ENCODE measurements at places on chromosomes 5 and 9. TPM values are rescaled to one million over a fixed set of nuclear protein-coding genes. Genes with fewer than 3 reads are reported as not detected.

GRCh38 chr5:124806373-124807077 lies 60.1 kb upstream of the ZNF608 start:
- peak; percentile 95 for DNase-seq

- no peak for DNase-seq
Observed at GRCh38 chr5:116411101-116411571, 163.5 kb downstream of the SEMA6A start.

- no peak for DNase-seq
Observed at GRCh38 chr5:31957151-31957550, 217.0 kb downstream of the GOLPH3 start.

The SAXO1 gene
- not detected for total RNA-seq

DNA sequence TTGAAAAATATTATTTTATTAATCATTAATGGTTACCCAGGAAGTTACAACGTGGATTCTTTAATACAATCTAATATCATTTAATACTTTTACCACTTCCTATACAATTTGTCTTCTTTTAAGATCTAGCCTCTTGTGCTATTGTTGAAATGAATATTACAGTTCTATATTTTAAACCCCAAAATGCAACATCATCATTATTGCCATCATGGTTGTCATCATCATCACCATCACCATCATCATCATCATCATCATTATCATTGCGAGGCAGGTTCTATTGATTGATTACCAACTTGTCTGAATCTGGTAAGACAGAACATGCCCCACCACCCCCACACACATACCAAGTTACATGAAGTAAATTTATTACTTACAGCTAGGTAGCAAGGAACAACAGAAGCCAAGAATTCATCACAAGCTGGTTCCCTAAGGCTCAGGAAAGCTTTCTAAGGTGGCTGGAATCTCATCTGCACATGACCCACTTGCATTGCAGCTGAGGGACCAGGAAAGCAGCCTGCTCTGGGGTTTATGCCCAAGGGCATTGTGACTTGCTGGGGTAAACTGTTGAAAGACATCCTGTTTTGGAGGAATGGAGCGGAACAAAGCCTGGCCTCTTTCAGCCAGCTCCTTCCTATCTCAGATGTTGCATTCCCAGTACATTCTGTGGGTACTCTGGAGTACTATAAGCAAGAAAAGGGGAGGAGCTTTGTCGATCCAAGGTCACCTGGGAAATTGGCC lies 418.1 kb downstream of the PRR16 start:
- DNase-seq, result no peak

DNA sequence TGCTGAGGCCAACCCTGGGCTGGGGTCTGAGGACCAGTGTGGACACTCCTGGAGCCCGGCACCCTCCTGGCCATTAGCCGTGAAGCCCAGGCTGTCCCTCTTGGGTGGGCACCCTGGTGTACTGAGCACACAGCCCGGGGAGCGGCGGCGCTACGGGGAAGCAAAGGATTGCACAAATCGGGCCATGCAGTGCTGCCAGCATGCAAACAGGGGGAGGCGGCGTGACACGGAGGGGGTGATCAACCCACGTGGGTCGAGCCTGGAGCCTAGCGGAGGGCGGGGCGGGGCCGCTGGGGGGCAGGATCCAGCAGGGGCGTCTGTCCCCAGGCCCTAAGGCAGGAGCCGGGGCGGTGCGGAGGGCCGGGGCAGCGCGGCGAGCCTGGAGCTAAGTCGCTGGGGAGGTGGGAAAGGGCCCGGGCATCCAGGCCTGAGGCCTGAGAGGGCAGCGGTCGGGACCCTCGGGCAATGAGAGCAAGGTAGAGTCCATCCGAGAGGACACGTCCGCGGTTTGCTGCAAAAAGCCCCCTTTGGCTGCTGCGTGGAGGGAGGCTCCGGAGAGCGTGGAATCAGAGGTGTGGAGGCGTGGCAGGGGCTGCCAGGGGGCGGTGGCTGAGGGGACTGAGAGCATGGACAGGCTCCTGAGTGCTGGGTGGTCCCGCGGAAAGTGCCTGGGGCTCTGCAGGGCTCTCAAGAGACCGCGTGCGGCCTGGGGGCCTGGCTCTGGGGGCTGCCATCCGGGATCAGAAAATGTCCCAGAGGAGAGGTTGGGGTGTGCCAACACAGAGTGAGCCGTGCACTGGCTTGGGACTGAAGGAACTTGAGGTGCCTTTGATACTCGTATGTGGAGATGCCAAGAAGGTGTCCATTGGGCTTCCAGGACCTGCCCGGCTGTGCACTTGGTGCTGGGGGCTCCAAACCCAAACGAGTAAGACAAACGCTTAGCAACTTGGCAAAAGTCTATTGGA lies 94.2 kb downstream of the BARX1 start:
- DNase-seq, result no peak

The SLC34A3 gene
- total RNA-seq, result not detected

GRCh38 chr9:134604834-134605233 lies 36.8 kb upstream of the COL5A1 start:
- DNase-seq, result no peak

The KIF27 gene
- total RNA-seq, result 4.4 TPM

The GRXCR2 gene
- total RNA-seq, result not detected

DNA sequence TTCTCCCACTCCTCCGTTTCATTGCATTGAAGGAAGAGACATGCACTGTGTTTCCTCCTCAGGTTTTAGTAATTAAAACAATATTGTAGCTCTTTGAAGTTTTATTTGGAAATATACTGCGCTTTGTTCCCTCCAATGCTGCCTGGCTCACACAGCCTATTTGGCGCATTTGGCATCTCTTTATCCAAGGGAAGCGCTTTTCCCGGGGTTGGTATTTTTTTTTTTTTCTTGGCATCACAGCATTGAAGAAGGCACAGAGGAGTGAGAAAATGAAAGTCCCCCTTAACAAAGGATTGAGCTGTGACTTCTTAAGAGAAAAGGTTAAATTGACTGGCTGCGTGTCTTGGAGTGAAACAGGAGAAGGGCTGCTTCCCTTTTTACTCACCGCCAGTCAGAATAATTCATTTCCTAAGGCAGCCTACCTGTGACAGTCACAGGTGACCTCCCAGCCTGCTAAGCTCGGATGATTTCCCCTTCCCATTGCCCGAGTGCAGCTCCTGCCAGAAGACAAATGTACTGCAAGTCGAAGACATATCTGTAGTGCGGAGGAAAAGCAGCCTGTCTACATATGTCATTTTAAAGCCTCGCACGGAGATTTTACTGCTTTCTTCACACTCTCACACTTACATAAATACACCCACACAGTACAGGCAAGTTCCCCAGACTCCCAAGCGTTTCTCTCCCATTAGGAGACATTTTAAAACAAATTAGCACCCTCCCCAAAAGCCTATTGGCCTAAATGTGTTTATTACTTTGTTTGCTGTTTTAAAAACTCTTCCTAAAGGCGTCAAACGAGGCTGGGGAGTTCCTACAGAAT lies 665.5 kb upstream of the ZNF608 start:
- DNase-seq, result peak; percentile 44

- no peak for DNase-seq
Observed at GRCh38 chr5:78660401-78660800, 11.8 kb upstream of the LHFPL2 start.

DNA sequence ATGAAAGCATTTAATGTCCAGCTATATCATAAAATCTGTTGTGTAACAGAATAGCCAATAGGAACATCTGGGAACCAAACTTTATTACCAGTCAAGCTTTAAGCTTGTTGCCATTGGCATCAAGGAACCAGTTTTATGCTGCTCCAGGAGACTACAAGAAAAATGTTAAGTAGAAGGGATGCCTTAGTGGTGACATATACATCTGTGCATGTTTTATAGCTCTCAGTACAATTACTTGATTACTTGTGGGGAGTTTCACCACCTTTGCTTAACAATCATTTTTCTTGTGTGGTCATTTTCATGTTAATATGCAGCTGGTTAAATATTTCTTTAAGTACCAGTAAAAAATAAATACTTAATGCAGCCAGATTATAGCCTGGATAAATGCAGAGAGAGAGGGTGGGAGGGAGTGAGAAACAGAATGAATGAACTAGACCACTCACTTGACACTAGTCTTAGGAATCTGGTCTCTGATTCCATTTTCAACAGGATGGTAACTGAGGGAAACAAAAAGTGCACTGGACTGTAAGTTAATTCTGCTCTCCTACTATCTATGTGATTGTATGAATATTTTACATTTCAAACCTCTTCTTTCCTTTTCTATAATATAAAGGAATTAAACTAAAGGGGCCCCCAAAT lies 35.7 kb upstream of the LURAP1L start:
- DNase-seq, result no peak

DNA sequence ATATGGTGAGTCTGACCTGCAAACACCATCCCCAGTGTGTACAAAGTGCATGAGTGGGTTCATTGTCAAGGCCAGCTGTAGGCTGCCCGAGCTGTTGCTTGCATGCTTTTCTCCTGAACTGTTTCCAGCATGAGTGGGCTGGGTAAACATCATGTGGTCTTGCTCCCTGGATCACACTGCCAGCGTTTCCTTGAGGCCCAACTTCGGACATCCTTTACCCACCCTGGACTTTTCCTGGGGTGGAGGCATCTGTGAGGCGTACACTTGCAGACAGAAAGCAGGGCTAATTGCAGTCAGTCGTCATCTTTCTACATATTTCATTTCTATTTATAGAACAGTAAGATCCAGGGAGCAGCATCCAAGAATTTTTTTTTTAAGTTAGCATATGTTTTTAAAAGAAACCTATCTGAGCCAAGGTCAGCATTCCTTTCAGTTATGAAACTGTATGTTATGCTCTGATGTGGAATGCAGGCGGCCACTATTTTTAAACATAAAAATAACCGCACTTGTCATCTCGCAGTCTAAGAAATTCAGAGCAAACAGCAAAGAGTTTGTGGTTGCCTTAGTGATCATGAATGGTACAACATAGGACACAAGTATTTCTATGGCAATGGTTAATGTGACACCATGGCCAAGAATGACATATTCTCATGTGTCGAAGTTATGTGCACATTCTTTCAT lies 106.5 kb upstream of the DMRT1 start:
- DNase-seq, result peak; percentile 94

DNA sequence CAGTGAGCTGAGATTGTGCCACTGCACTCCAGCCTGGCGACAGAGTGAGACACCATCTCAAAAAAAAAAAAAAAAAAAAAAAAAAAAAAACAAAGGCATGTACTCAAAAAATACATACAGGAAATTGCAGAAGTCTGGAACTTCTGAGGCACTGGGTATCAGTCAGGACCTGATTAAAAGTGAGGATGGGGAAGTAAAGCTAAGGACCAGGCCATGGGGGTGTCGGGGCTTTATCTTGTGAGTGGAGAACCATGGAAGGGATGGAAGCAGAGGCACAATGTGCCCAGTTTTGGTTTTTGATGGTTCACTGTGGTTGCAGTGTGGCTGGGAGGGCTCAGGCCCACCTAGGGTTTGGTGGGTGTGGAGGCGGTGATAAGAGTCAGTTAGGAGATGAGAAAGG lies 212.7 kb upstream of the PIK3R1 start:
- DNase-seq, result no peak

GRCh38 chr9:37801959-37802711 lies 1.5 kb downstream of the DCAF10 start:
- peak; percentile 7 for DNase-seq

GRCh38 chr9:25205285-25205684 lies 473.0 kb downstream of the TUSC1 start:
- DNase-seq, result no peak

DNA sequence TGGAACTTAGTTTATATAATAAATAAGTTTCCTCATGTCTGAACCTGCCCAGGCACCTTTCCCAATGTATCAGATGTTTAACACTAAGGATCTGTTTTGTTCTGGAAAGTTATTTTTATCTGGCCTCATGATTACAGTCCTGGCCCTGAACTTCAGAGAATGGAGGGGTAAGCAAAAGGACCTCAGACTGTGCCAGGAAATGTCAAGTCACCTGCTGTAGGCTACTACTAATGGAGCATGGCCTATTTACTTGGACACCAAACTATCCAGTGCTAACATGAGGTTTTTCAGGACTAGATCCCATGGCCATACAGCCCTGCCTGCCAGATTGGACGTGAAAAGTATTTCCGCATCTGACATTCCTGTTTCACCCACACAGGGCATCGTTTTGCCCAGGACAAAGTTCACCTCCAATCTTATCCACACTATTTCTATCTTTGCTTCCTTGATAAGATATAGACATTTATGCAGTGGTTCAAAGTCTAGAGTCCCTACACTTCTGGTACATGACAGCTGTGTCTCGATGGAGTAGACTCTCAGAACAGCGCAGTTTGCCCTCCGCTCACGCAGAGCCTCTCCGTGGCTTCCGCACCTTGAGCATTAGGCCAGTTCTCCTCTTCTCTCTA lies at the start of gene BTNL8:
TSS of gene BTNL8 (plus strand) at position 539 of the 626 bp plus-strand sequence. CDS start 152 bp downstream, outside the sequence.
- DNase-seq, result no peak

DNA sequence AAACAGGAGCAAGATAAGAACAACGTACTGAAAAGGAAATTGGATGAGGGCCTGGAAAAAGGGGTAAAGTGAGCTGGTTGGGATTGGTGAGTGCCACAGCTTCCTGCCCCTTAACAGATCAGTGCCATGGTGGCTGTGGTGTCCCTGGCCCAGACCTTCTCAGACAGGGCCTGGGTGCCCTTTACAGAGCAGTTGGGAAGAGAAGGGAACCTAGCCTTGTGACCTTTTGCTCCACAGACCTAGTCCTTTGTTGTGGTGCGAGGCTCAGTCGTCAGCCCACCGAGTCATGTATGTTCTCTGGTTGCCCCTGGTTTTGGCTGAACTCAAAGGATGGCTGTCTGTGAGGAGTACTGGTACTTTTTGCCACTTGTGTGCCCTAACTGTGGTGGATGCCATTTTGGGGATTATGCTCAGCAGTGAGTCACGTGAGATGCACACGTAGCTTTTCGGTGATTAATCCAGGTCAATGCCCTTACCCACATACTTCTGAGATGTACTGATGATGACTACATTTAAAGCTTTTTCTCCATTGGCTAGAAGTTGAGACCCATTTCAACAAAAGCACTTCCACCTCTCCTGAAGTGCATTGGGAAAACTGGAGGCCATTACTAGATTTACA lies 48.4 kb downstream of the EXOSC2 start:
- DNase-seq, result peak; percentile 25

GRCh38 chr5:140311011-140311467 lies 8.1 kb upstream of the PFDN1 start:
- peak; percentile 94 for DNase-seq

- no peak for DNase-seq
Observed at GRCh38 chr9:31783491-31783890, 601.0 kb upstream of the ACO1 start.

- DNase-seq, result no peak
Observed at GRCh38 chr5:156000115-156000514, 326.8 kb upstream of the SGCD start.

The SLC1A1 gene
- total RNA-seq, result 8.4 TPM

DNA sequence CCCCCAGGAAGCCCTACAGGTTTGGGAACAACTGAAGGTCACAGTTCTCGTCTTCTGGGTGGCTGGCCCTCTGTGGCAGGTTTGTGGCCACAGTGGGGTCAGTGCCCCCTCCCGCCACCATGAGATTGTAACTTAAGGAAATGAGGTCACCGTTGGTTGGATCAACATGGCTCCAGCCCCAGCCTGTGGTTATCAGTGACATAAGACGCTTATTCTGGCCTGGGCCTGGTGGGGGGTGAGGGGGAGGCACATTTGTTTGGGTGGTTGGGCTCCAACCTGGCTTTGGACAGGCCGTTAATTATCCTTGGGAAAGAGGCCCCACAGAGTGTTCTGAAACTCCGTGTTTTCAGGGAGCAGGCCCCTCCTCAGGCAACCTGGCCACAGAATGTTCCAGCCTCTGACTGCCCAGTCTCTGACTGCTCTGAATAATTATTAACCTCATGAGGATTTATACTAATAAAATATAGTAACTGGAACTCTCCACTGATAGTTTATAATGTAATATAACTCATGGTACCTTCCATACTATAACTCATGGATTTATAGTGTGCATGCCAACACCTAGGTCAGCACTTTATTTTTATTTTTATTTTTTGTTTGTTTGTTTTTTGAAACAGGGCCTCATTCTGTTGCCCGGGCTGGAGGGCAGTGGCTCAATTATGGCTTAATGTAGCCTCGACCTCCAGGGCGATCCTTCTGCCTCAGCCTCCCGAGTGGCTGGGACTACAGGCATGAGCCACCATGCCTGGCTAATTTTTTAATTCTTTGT lies 58.0 kb upstream of the RPL26L1 start:
- DNase-seq, result peak; percentile 77

Data from dermis blood vessel endothelial cell (primary cell).